Activated gamma-delta T cell treated with Interleukin-2 at 50 U/mL for 16 hours (primary cell): ENCODE measurements at places on chromosomes 6 and 20.

DNA sequence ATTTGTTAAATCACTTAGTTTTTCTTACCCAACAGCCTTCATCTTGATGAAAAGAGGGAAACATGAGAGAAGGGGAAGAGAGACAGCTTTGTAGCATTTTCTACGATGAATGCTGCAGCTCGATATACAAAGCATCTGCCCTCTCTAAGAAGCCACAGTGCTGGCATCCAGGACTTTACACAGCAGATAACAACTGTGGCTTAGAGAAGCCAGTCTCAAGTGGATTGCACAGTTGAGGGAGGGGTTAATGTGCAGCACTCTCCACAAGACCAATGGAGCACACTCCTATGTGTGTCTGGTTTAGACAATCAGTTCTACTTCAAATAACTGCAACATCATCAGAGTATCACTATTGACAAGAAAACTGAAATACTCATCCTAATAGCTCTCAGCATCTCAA is 5.8 kb downstream of the C6orf120 start:
- no peak for DNase-seq

DNA sequence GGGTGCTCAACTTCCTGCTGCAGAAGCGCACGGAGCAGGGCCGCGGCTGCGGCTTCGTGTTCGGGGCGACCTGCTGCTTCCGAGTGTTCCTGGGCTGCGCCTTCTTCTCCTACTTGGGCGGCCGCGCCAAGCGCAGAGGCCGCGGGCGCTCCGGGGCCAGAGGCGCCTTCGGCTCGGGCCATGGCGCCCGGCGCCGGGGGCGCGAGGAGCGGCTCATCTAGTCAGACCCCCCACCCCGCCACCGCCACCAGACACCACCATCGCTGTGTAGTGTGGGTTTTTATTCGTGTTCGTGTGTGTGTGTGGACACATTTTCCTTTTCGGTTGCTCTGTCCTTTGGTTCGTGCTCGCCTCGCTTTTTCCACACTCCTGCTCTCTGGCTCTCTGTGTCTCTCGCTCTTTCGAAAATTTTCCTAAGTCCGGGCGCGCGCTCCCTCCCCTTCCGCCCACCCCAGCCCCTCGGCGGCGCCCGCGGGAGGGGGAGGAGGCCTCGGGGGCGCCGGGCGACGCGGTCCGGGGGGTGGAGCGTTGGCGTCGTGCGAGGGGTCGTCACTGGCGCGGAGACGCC is 38.1 kb downstream of the GNAS start:
- peak; percentile 69 for DNase-seq

GRCh38 chr6:85015396-85015990 is 251.1 kb upstream of the TBX18 start:
- no peak for DNase-seq

DNA sequence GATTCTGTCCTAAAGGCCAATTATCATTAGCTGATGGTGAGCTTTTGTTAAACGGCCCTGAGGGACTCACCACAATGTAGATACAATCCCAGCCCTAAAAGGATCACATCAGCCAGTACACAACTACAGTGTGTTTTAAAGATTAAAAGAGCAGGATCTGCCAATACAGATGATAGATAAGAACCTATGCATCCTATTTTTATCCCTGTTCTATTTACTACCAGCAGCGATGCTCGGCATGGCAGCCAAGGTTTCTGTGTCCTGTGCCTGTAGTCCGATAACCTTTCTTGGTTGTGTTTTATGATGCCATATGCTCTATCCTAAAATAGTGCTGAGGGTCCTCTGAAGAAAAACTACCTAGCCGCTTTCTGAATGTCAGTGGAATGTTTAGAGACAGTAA is 289.4 kb downstream of the PHACTR1 start:
- no peak for DNase-seq

DNA sequence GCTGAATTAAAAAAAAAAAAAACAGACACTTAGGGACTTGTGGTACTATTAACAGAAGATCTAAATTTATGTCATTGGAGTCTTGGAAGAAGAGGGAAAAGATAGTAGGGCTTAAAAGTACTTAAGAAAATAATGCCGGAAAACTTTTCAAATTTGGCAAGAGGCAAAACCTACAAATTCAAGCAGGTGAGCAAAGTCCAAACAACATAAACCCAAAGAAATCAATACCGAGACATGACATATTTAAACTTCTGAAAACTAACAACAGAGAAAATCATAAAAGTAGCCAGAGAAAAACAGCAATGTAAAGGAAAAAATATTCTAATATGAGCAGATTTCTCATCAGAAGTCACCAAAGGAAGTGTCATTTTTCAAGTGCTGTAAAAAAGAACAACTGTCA is 44.4 kb downstream of the EPM2A start:
- DNase-seq: no peak

GRCh38 chr6:11575408-11576033 is 38.0 kb downstream of the TMEM170B start:
- DNase-seq: peak; percentile 29

- DNase-seq: no peak
Observed at GRCh38 chr6:83846291-83846690, 6.9 kb upstream of the RIPPLY2 start.

- DNase-seq: no peak
Observed at GRCh38 chr20:62782893-62783278, 13.4 kb upstream of the MRGBP start.

DNA sequence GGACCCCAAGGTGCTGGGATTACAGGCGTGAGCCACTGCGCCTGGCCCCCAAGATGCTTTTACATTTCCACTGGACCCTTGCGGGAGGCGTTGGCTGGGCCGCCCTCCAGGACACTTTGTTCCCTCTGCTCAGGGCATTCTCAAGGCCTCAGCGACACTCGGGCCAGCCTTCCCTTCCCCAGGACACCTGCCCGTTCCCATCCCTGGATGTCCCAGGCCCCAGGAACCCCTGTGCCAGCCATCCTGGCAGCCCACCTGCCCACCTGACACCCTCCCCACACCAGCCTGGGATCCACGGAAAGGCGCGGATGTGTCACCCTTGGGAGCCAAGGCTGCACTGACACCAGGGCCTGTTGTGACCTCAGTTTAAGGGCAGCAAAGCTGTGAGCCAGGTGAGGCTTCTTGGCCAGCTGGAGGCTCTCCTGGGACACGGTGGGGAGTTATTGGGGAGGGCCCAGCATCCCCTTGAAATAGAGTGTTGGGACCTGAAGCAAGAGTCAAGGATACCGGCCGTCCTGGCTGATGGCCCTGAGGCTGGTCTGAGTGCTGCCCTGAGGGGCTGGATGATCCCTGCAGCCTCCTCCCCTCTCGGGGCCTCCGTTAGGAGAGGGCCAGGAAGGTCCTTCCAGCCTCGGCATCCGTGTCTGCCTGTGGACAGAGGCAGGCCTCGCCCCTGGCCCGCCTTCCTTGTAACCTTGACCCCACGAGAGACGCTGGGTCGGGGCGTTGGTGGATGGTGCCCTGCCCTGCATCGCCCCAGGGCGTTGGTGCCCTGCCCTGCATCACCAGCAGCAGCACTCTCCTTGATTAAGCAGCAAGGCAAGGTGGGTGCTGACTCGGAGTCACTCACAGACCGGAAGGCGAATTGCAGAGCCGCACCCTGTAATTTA is 84.2 kb upstream of the BHLHE23 start:
- peak; percentile 2 for DNase-seq

- no peak for DNase-seq
Observed at GRCh38 chr6:127833336-127833735, 67.5 kb downstream of the THEMIS start.

DNA sequence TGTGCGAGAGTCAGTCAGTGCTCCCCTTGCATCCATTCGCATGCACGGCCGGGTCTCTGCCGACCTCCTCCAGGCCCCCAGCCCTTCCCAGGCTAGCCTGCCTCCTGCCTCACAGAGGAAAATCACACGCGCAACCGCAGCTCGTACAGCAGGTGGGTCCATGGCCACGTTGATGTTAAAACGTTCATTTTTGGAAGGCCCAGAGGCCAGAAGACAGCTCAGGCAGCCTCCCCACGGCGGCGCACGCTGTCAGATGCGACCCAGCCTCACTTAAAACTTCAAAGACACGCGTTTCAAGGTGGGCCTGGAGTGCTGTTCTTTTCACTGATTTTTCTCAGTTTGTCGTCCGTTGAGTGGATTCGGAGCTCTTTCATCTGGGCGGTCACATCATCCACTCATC is 276.5 kb downstream of the SMOC2 start:
- no peak for DNase-seq

DNA sequence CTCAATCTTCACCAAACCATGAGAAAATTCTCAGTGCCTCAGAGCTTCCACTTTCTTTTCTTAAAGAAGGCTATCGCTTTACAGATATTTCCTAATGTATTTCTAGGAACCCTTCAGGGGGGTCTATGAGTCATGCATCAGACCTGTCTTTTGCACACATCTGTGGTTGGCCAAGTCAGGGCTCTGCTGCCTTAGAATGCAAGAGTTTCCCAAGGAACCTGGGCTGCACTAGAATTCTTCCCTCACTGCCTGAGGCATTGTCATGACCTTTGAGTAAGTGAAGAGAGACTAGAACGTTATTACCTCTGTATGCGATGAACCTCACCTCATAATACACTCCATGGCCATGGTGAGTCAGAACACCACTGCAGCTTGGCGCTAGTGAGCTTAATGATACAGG is 365.0 kb upstream of the ID4 start:
- DNase-seq: no peak

- no peak for DNase-seq
Observed at GRCh38 chr6:113707194-113707593, 150.0 kb upstream of the MARCKS start.

DNA sequence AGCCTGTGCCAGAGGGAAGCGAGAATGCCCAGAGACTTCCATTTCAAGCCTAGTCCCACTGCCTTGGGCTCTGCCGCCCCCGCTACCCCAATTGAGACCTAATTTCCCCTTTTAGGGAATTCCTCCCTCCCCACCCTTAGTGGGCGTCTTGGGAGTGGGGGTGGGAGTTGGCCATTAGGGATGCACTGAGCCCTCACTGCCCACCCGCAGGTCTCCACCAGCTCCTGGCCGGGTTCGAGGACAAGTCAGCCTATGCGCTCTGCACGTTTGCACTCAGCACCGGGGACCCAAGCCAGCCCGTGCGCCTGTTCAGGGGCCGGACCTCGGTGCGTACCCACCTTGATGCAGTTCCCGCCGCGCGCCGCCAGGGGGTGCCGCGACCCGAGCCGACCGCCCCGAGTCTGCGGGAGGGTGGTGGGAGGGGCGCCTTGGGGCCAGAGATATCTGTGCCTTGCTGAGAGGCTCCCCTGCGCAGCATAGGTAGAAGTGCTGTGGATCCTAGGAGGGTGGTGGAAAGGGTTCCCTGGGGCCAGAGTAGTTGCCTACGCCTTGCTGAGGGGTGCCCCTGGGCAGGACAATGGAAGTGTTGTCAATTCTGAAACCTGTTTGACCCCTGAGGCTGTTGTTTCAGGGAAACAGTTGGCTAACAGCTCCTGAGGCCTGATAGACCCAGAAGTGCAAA is 9.2 kb downstream of the ITPA start:
- DNase-seq: peak; percentile 76

DNA sequence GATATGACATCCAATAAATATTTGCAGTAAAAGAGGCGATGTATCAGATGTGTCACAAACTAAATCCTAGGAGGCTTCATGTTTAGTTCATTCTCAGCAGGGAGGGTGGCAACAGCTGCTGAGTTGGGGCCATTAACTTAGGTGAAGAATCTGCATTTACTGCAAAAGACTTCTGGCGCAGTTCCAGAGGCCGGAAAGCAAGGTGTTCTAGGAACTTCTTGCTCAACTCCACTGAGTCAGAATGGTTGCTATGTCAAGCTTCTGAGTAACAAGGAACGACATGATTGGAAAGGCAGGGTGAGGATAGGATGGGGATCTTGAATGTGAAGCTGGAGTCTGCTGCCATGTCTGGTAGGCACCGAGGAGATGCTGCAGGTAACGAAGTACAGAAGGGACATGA is 11.7 kb downstream of the ADNP start:
- DNase-seq: no peak

DNA sequence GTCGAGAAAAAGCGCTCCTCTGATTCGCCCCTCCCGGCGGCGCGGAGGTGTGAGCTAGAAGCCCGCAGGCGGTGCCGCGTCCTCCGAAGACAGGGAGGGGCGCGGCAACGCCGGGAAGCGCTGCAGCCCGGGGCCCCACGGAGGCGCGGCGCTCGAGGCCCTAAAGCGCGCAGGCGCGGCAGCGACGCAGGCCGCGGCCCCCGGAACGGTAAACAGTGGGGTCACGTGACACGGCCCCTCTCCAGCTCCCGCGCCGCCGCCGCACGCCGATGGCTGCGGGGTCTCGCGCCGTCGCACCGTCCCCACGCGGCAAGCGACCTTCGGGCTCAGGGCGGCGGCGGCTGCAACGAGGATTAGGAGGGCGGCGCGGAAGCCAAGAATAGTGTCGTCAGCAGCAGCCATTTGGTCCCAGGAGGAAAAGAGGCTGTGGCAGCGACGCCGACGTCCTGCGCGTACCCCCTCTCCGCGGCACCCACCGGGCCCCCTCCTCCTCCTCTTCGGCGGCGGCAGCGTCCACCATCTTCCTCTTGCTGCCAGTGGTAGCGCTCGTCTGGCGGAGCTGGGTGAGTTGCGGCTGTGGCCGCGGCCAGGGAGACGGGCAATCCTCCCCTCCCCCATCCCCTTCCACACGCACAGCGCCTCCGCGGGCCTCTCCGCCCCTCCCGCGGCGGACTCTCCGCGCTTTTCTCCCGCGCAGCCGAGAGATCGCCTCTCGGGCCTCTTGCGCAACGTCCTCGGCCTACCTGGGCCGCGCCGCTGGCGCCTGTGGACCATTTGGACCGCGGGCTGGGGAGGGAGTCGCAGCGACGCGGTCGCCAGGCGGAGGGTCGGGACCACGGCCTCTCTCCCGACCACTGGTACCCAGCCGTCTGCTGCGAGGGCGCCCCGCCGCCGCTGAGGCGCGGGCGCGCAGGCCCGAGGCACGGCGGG is at the start of gene PHF3:
TSS of gene PHF3 (plus strand) at position 215 of the 930 bp plus-strand sequence. CDS start 10,750 bp downstream, outside the sequence.
- DNase-seq: peak; percentile 86

- no peak for DNase-seq
Observed at GRCh38 chr6:44028789-44029310, 98.4 kb downstream of the MRPL14 start.

DNA sequence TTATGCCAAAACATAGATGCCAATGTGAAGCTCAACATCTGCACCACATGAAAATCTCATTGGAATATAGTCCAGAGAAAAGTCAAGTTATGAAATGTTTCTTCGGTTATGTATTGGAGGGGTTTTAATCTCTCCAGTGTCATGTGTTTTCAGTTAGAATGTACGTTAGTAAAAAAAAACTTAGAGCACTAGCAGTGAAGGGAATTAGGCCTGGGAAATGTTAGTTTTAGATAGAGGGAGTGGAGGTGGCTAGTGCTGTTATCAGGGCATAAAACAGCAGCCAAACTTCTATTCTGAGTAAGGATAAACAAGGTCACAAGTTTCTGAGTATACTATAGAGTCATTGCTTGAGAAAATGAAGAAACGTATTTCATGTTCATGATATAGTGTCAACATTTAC is 42.9 kb downstream of the HDGFL1 start:
- DNase-seq: no peak
